ENCODE measurements at places on chromosomes 13 and 19. TPM values are rescaled to one million over a fixed set of nuclear protein-coding genes. Genes with fewer than 3 reads are reported as not detected.

Gene KIR3DL1
- total RNA-seq, result not detected

Gene TNFSF9
- 9.5 TPM for total RNA-seq

Gene GIPC3
- not detected for total RNA-seq

GRCh38 chr13:94261163-94261562, 218.3 kb downstream of the DCT start:
- DNase-seq, result no peak

Gene MBD3L2
- total RNA-seq, result not detected

GRCh38 chr19:17954401-17954800, 12.5 kb upstream of the KCNN1 start:
- DNase-seq, result no peak

DNA sequence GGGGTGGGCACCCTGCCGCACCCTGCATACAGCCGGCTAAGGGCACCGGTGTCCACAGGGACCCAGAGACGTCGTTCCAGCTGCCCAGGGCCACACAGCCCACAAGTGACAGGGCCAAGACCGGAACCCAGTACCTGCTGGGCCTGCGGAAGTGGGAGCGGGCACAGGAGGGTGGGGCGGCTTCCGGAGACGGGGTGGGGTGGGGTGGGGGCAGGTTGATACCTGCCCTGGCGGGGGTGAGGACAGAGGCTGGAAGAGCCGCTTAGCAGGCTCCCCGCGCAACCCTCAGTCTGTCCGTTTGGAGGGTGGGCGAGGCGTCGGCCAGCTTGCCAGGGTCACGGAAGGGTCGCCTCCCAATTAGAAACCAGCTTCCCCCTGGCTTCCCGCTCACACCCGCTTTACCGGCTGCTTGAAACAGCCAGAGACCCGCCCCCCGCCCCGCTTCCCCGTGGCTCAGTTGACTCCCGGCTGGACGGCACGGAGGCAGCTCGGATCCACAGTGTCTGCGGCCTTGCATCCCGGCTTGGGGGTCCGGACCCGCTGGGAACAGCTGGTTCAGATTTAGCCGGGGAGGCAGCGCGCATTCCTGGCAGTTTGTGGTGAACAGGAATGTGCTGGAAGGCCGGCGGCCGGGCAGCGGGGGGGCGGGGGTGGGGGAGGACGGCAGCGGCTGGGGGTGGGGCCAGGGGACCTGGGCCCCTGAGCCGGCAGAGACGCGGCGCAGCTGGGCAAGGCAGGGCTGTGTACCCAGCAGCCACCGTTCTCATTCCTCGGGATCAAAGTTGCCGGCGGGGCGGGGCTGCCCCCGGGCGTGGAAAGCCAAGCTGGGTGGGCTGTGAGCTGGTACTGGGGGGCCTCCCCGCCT, 1.9 kb downstream of the CNN2 start:
- DNase-seq, result peak; percentile 79

Gene SBSN
- total RNA-seq, result 0.17 TPM

Gene SHISA7
- 0.05 TPM for total RNA-seq

DNA sequence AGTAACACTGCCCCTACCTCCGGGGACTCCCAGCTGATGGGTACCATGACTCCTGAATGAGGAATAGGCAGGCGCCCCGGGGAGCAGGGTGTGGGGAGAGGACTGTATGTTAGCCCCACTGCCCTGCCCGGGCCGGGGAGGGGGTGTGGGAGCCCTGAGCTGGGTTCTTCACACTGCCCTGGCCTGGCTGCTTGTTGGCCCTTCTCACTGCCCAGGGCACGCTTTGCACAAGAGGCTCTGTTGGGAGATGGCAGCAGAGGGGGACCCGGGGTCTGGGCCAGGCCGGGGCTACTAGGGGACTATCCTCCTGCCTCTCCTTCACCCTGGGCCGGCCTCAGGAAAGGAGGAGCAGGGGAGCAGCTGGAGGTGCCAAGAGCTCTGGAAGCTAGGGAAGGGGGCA, 19.3 kb upstream of the KCTD15 start:
- no peak for DNase-seq

Gene ZNF534
- total RNA-seq, result not detected

DNA sequence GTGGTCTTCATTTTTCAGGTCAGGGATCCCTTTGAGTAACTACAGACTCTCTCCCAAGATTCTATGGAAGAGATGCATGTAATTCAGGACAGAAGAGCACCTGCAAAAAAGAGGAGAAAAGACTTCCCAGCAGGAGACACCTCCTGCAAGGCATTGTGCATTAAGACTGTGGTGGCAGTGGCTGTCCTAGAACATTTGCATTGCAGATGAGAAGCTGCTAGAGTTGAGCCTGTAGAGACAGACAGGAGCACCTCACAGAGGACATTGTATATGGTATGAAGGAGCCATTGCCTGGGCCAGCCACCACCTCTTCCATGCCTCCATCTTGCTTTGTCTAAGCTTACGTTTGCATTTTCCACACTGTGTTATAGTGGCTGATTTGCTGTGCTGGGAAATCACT, 11.2 kb upstream of the MYO16 start:
- DNase-seq, result no peak

Gene LHB
- 1.7 TPM for total RNA-seq

- DNase-seq, result no peak
Observed at GRCh38 chr13:28620011-28620830, 38.7 kb upstream of the POMP start.

- DNase-seq, result no peak
Observed at GRCh38 chr19:2047449-2048103, 3.5 kb downstream of the MKNK2 start.

DNA sequence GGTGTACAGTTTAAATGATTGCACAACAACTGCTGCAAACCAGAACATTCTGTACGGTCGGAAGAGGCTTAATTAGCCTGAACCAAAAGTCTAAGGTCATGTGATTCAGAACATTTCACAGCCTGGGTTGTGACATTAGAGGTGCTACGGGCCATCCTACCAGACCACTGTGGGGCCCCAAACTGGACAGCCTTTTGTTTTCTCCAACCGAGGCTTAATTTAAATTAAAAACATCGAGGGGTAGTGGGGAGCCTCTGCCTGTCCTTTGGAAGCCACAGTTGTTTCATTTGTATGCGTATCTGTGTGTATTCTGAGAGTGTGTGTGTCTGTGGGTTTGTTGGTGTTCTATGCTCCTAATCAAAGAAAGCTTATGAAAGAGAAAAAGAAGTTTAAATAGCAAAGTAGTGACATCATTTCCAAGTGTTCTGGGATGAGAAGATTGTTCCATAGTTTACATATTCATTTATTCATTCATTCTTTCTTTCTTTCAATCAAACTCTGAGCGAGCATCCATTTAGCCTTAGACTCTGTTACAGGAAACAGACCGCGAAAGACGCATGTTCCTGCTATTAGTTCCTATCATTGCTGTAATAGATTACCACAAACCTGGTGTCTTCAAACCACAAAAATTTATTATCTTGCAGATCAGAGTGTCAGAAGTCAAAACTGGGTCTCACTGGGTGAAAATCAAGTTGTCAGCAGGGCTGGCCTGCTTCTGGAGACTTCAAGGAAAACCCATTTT, 444.8 kb downstream of the FOXO1 start:
- peak; percentile 83 for DNase-seq

DNA sequence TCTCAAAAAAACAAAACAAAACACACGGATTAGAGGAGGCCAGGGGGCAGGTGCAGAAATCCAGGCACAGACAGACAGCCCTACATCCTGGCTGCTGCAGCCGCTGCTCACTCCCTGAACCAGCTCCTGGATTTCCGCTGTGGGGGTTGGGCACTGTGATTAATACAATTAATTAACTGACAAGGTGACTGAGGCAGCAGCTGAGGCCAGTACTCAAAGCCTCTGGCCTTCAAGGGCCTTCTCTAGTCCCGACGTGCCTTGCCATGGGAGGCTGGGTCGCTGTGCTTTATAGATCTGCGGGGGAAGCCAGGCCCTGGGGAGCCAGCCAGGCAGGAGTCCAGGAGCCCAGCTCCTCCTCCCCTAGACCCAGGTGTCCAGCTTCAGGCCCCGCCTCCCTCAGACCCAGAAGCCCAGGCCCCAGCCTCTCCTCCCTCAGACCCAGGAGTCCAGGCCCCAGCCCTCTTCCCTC, 4.6 kb downstream of the NECTIN2 start:
- no peak for DNase-seq

DNA sequence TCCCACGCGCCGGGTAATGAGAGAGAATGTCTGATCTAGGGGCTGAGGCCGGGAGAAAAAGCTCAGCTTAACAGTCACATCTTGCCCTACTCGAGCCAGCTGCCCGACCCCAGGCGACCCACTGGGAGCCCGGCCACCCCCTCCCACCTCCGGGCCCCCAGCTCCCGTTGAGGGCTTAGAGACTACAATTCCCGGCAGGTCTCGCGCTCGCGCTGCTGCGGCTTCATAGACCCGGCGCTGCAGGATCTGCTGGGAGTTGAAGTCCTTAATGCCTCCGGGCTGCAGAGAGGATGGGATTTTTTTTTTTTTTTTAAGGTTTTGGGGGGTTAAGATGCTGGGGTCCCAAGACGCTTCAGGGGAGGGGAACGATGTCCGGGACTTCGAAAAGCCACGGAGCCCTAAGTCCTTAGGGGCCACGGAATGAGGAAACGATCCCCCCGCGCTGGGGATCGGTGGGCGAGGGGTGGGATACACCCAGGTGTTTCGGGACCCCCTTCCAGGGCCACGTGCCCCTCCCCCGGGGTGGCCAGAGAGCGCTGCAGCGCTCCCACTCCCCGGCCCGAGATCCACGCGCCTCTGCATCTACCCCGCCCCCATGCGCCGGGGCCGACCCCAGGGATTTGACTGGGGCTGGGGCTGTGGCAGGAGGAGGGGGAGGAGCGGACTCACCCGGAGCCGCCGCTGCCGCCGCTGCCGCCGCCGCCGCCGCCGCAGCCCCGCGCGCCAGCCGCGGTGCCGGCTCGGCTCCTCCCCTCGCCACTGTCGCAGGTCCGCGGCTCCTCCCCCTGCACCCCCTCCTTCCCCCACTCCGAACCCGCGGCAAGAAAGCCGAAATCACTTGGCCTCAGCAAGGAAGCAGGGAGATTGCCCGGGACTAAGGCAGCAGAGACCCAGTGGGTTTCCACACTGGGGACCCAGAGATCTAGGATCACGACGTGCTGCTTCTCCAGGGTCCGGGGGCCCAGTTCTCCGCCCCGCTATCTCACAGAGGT, at the start of gene SYT3:
SYT3 (minus strand) TSS at position 761 of the 992 bp plus-strand sequence. CDS start 2,470 bp downstream, outside the sequence.
- DNase-seq, result no peak

DNA sequence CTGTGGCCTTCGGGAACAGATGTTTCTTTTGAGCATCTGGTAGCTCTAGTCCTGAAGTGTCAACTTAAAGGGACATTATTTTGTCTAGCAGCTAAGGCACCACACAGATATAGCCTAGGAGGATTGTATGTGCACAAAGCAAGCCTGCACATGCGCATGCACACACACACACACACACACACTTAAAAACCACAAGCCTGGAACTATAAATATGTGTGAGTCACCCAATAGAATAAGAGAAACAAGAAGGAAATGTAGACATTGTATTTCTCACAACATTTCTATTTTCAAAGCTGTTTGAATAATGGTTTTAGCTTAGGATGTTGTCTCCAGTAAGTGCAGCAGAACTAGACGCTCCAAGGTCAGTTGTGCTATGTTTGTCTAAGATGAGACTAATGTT, 516.5 kb downstream of the SUCLA2 start:
- DNase-seq, result peak; percentile 71

- peak; percentile 85 for DNase-seq
Observed at GRCh38 chr19:48568345-48568886, 16.4 kb downstream of the SULT2B1 start.

DNA sequence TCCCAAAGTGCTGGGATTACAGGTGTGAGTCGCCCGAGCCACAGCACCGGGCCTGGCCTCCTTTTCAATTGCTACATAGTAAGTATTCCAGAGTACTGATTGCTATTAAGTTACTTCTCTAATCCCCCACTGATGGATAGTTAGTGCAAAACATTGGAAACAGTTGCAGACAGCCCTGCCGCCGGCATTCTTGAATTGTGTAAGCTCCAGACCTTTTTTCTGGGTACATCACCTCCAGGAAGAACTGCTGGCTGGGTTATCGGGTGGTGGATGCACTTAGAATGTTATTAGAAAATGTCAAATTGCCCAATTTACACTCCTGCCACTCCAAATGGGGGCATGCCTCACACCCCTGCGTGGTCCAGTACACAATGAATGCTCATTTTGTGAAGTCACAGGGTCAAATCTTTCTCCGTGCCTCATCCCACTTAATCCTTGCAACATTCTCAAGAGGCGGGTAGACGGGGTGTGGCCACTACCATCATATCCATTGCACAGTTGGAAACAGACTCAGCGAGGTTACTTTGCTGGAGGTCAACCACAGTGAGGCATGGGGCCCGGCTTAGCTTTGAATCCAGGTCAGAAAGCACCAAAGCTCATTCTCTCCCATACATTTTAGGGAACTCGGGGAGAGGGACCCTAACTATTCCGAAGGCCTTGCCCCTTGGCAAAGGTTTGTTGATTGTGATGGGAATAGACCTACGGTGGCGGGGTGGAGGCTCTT, 1.0 kb upstream of the KDM4B start:
- DNase-seq, result no peak

Gene PABPC3
- 0.48 TPM for total RNA-seq

Gene IZUMO4
- 1.2 TPM for total RNA-seq

GRCh38 chr13:94550062-94550738, 45.8 kb downstream of the TGDS start:
- DNase-seq, result no peak

DNA sequence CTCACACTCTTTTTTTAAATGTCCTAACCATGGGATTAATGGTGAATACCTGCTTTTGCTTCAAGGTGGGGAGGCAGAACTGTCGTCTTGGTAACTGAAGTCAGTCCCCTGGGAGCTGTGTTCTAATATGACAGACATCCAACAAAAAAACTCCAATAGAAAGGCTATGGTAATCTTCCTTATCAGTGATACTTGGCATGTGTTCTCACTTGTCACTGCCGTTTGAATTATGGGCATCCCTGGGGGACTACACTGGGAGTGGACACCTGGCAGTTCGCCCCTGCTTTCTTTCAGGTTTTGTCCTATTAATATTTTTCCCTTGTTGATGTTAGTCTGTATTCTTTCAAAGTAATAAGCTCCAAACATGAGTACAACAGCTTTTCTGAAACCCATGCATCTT, 252.6 kb downstream of the SLITRK5 start:
- no peak for DNase-seq

- DNase-seq, result peak; percentile 53
Observed at GRCh38 chr19:42216653-42217519, 591 bp downstream of the DEDD2 start.

GRCh38 chr13:63910511-63910910, 2494.9 kb upstream of the PCDH20 start:
- DNase-seq, result no peak

Gene RNF225
- total RNA-seq, result 0.42 TPM

Data from mammary epithelial cell (primary cell).